ENCODE measurements at places on chromosomes 3 and 15.

DNA sequence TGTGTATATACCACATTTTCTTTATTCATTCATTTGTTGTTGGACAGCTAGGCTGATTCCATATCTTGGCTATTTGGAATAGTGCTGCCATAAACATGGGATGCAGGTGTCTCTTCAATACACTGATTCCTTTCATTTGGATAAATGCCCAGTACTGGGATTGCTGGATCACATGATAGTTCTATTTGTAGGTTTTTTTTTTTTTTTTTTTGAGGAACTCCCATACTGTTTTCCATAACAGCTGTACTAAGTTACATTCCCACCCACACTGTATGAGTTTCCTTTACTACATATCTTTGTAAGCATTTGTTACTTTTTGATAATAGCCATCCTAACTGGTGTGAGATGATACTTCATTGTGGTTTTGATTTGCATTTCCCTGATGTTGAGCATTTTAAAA, 437.7 kb downstream of the DIPK2A start:
- no peak for DNase-seq

DNA sequence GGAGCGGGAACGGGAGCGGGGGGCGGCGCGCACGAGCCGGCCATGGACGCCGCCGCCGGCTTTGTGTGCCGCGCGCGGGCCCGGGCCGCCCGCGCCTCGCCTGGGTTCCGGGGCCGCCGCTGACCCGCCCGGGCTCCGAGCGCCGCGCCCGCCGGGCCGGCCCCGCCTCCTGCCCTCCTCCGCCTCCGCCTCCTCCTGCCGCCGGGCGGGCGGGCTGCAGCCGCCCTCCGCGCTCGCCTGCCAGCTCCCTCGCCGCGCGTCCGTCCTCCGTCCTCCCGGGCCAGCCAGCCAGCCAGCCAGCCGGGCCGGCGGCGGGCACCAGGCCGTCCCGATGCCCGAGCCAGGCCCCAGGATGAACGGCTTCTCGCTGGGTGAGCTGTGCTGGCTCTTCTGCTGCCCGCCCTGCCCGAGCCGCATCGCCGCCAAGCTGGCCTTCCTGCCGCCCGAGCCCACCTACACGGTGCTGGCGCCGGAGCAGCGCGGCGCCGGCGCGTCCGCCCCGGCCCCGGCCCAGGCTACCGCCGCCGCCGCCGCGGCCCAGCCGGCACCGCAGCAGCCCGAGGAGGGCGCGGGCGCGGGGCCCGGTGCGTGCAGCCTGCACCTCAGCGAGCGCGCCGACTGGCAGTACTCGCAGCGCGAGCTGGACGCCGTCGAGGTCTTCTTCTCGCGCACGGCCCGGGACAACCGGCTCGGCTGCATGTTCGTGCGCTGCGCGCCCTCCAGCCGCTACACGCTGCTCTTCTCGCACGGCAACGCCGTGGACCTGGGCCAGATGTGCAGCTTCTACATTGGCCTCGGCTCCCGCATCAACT, at the start of gene ABHD17C:
TSS of gene ABHD17C (plus strand) at position 212 of the 812 bp plus-strand sequence. CDS start at position 332, 120 bp downstream.
- DNase-seq: no peak

DNA sequence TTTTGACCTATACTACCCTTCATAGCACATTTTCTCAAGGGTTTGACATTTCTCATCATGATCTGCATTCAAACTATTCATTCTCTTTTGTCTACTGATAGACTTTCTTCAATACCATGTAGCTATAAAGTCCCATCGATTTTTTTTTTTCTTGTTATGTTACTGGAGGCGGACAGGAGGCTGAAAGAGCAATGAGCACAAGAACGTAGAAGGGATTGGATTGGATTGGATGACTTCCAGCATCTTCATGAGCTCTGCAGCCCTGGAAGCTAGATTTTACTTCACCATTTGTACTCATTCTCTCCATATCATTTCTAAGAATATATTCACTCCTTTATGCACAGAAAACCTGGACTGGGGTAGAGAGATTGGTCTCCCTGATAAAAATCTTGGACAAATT, 43.2 kb downstream of the DUT start:
- DNase-seq: no peak

DNA sequence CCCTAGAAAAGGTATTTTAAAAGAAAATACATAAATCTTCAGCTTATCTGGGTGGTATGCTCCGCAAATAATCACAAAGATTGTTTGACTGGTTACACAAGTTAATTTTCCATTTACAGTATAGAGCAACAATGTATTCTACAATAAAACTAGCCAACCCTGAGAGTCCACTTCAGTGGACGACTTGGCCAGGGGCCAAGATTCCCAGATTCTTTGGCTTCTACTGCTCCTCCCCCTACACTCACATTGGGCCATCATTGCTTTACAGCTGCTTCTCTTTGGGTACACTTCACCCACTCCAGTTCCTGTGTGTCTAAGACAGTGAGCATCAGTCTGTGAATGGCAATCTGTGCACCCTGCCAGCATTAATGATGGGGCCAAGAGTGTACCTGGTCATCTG, 17.2 kb upstream of the PRICKLE2 start:
- no peak for DNase-seq

DNA sequence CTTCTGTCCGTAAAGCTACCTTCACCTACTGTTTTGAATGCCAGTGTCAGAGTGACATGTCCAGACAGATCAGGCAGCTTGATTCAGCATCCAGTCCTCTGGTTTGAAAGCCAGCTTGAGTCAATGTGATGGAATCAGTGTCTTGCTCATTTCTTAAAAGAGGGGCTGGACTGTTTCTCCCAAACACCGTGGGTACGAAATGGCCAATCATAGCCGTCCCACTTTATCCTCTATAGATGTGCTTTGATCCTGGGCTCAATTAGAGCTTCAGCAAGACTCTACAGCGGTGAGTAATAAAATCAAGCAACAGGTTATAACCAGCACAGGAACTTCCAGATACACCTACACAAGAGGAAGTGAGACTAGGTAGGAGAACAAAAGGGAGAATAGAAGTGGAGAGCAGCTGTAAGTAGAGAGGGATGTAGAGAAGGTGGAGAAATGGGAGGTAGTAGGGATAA, 17.0 kb upstream of the OR5K1 start:
- DNase-seq: no peak

GRCh38 chr3:65948841-65949573, 89.7 kb downstream of the MAGI1 start:
- DNase-seq: no peak

- no peak for DNase-seq
Measured at GRCh38 chr3:116561529-116561928, 116.2 kb upstream of the LSAMP start.

- no peak for DNase-seq
Measured at GRCh38 chr3:155110996-155111901, 31.1 kb downstream of the MME start.

- no peak for DNase-seq
Measured at GRCh38 chr3:58672451-58672850, 5.9 kb upstream of the FAM3D start.

DNA sequence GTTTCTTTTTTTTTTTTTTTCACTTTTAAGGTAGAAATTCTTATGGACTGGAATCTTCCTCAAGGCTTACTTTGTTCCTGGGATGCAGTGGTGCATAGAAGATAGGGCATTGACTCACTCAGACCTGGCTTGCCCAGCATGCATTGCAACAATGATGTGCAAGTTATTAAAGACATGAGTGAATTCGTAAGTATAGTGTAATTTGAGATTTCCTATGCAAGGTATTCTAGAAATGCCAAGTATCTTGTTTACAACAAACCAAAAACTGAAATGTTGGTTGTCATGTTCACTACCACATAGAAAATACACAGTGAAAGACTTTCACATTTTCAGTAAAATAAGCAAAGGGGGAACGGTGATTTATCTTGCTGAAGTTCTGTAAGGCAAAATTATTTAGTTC, 56.5 kb upstream of the FNDC3B start:
- DNase-seq: no peak

DNA sequence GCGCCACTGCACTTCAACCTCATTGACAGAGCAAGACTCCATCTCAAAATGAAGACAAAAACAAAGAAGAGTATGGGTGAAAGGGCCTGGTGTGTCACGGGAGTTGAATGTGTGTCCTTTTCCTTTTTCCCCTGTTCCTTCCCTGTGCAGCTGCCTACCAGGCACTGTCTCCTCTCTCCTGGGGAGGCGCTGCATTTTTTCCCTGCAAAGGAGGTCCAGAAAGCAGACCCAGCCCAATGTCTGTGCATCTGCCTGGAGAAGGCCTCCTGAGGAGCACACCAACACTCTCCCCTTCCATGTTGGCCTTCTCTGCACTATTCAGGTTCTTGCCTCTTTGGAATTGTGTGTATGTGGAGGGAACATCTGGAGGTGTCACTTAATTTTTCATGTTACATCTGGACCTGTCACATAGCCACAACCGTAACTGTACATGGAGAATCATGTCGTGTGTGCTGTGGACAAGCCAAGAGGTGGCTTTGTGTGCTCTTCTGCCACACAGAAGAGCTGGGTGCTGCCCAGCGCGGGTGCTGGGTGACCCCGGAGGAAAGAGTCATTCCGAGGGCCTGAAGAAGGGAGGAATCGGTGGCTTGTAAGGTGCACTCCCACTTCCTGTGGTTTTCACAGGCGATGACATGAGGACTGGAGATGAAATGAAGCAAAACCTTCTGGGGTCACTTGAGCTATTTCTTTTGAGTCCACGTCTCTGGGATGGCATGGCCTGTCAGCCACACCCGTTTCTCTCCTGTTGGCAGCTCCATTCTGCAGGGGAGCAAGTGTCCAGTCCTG, 46.5 kb upstream of the CGNL1 start:
- no peak for DNase-seq

DNA sequence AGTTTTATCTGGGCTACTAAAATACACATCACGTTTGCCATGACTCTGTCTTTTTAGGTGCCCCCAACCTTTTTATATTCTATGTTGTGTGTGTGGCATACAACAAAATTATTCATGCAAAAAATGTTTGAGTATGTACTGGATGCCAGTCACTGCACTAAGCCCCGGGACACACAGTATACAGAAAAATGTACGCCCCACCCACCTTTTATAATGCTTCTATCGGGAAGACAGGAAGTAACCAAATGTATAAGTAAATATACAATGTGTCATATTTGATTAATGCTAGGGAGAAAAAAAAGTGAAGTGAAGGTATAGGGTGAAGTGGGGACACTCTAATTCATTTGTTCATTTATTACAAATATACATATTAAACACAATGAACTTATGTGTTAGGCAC, 503.4 kb upstream of the MDFIC2 start:
- DNase-seq: no peak

All from effector CD4-positive, alpha-beta T cell (primary cell).